ENCODE measurements at places on chromosomes 2 and 18.

GRCh38 chr2:188628989-188629752, 337.5 kb downstream of the GULP1 start:
- no peaks in the 10 kb centered on the region for H3K4me1 ChIP-seq
- H3K36me3 ChIP-seq, result no peaks in the 10 kb centered on the region
- DNase-seq, result no peak

DNA sequence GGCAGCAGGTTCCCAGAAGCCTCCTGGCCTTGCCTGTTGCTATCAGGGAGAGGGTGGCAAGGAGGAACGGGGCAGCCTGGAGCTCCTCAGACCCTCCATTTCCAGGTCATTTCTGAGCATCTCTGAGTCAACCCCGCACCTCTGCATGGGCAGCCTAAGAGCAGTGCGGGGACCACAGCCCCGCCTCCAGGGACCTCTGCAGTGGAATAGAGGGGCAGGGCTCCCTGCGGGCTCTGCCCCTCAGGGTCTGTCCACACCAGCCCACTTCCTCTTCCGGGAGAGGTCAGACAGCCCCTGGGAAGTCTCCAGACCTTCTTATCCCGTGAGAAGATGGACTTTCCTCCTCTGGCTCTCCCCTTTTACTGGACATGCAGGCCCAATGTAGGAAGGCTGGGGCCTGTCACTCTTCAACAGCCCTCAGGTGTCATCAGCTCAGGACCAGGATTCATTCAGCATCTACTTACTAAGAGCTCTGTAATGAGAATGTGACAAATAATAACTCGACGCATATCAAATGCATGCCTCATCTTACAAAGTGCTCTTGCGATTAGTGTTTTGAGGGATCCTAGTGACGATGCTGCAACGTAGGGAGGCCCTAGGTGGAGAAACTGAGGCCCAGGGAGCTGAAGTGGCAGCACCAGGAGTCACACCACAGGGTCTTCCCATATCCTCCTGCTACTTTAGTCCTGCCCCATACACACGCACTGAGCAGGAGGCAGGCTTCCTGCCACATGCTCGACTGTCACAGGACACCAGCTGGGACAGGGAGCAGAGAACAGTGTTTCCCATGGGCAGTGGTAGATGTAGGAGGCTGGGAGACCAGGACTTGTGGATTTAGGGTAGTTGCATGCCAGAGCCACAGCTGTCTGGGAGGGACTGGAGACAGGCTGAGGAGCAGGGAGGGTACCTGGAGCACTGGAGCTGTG, 28.0 kb downstream of the SH2D6 start:
- DNase-seq, result no peak
- H3K27me3 ChIP-seq, result no peaks in the 10 kb centered on the region
- no peak overlapping the region for H3K27ac ChIP-seq
- no peaks in the 10 kb centered on the region for H3K4me1 ChIP-seq

GRCh38 chr18:36181441-36181840, 5.9 kb upstream of the MOCOS start:
- no peaks in the 10 kb centered on the region for H3K36me3 ChIP-seq
- no peak overlapping the region for H3K4me3 ChIP-seq
- H3K4me1 ChIP-seq, result no peaks in the 10 kb centered on the region
- no peak overlapping the region for H3K27ac ChIP-seq

DNA sequence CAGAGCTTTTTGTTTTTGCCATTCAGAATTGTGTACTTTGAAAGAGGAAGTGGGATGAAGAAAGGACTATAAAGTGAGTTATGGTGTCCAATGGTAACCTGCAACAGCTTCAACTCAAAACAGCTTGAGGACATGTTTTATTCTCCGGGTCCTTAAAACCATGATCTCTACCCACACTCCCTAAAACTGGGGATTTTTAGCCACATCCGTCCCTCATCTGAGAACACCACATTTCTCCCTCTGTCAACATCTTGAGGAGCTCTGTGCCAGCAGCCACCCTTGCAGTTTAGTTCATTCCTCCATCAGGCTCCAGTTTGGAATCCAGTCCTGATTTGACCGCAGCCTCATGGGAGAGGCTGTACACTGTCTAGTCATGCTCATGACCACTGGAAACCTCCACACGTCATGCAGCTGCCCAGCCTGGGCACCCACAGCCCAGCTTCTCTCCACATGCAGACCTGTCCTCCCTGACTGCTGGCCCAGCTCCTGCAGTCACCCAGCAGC, 62.6 kb downstream of the C18orf63 start:
- H3K4me1 ChIP-seq, result no peaks in the 10 kb centered on the region
- H3K27me3 ChIP-seq, result no peaks in the 10 kb centered on the region
- no peak overlapping the region for H3K27ac ChIP-seq
- no peaks in the 10 kb centered on the region for H3K36me3 ChIP-seq

GRCh38 chr2:105592288-105592687, 152.4 kb upstream of the NCK2 start:
- H3K36me3 ChIP-seq, result no peaks in the 10 kb centered on the region
- no peaks in the 10 kb centered on the region for H3K27me3 ChIP-seq
- H3K27ac ChIP-seq, result no peak overlapping the region
- DNase-seq, result no peak

GRCh38 chr2:231467016-231467545, 2.8 kb upstream of the NCL start:
- peaks cover 13% of the 10 kb centered on the region for H3K4me1 ChIP-seq
- no peak overlapping the region for H3K4me3 ChIP-seq
- no peak for DNase-seq
- H3K27ac ChIP-seq, result no peak overlapping the region

- H3K27me3 ChIP-seq, result no peaks in the 10 kb centered on the region
- peak overlapping the region; percentile 65 for H3K27ac ChIP-seq
- peak overlapping the region; percentile 78 for H3K4me3 ChIP-seq
- DNase-seq, result peak; percentile 79
- no peaks in the 10 kb centered on the region for H3K36me3 ChIP-seq
- H3K4me1 ChIP-seq, result peaks cover 53% of the 10 kb centered on the region
Observed at GRCh38 chr2:65055422-65056214, 598 bp upstream of the CEP68 start.

- no peaks in the 10 kb centered on the region for H3K36me3 ChIP-seq
- H3K27ac ChIP-seq, result no peak overlapping the region
- no peaks in the 10 kb centered on the region for H3K4me1 ChIP-seq
Observed at GRCh38 chr2:174815526-174815925, 51.3 kb upstream of the CHRNA1 start.

GRCh38 chr2:219434718-219435525, at the start of gene SPEG:
TSS of gene SPEG (plus strand) at chr2:219434843. CDS start at chr2:219434978, 135 bp downstream.
- DNase-seq, result no peak
- no peak within 1 kb of the TSS for H3K27ac ChIP-seq
- no peaks in the 10 kb centered on the region for H3K4me1 ChIP-seq
- peaks cover 57% of the 10 kb centered on the region for H3K27me3 ChIP-seq

GRCh38 chr2:102449370-102449974, 23.6 kb upstream of the SLC9A4 start:
- no peaks in the 10 kb centered on the region for H3K36me3 ChIP-seq
- H3K4me1 ChIP-seq, result peaks cover 3% of the 10 kb centered on the region
- no peak overlapping the region for H3K27ac ChIP-seq
- H3K27me3 ChIP-seq, result no peaks in the 10 kb centered on the region
